Activated CD4-positive, alpha-beta T cell treated with anti-CD3 and anti-CD28 coated beads for 1 hour (primary cell): ENCODE measurements at places on chromosomes 7 and 10.

GRCh38 chr10:89481662-89482061 lies 53.7 kb downstream of the SLC16A12 start:
- DNase-seq = no peak

DNA sequence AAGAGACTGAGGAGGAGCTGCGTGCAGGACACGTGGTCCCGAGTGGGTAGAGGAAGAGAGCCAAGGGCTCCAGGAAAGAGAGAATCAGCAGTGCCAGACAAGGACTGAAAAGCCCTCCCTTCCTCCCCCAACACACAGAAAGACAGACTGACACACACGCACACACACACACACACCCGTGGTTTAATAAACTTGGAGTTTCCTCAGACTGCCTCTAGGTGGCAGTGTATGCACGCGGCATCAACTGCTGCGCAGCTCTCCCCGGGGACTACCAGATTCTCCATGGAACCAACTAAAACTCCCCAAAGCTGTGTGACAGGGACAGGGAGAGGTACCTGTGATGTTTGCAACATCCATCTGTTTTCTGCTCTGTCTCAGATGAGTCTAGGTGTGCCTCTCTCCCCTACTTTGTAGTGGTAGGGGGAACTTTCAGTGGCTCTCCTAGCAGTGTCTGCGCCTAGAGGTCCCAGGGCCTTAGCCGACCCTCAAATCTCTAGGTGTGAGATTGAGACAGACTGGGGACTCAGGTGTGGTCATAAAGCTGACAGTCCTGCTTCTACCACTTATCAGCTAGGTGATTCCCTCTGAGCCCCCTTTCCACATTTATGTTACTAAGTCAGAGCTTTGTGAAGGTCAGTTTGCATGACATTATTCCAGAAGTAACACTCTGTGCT lies 9.3 kb upstream of the TSPAN14 start:
- peak; percentile 70 for DNase-seq

- no peak for DNase-seq
Observed at GRCh38 chr7:155361346-155361680, 63.6 kb downstream of the INSIG1 start.

GRCh38 chr10:15166325-15166724 lies 2.2 kb downstream of the NMT2 start:
- DNase-seq = no peak

GRCh38 chr10:128540128-128540762 lies 414.0 kb upstream of the MKI67 start:
- no peak for DNase-seq

GRCh38 chr10:46077731-46078413 lies 31.8 kb upstream of the MSMB start:
- no peak for DNase-seq

DNA sequence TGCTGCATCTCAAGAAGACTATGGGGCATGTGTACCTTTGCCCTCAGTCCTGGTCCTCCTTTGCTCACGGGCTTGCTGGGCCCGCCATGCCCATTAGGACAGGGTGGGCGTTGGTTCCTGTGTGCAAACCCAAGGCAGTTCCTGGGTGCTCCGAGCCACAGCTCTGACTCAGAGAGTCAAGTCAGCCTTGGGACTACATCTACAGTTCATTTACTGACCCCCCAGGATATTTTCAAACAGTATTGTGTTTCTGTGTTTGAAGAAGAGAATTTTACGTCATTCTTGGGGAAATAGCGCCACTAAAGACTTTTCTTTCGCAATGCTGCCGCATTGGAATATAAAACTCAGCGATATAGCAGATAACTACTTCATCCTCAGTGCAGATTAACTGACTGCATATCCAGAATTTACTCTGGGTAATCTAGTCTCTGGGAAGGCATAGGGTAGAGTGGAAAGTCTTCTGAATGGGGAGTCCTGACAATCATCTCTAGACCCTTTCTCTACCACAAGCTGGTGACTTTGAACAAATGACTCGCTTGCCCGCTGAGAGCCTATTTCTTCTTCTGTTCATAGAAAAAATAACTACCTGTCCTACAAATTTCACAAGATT lies 638.9 kb upstream of the FZD8 start:
- no peak for DNase-seq

DNA sequence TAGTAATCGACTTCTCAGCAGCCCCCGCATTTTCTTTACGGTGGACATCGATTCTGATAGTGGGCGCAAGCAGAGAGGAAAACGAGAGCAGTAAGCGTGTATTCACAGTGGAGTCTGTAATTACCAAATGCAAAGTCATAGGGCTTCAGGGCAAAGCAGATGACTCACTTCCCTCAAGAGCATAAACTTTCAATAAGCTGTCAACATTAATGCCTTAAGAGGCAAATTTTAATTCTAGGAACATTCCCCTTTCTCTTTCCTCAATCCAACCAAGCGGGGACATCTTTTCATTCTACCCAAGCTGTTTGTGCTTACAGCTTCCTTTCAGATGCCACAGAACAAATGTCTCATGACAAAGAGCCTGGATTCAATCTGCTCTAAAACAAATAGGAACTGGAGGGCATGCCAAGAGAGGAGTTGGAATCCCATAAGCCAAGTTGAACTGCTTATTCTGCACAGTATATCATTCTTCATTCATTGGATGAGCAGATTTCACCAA lies 48.6 kb downstream of the MALSU1 start:
- DNase-seq = no peak

GRCh38 chr10:119306514-119306951 lies 99.2 kb downstream of the GRK5 start:
- DNase-seq = peak; percentile 62

- no peak for DNase-seq
Observed at GRCh38 chr7:44618753-44619152, 12.3 kb downstream of the OGDH start.

GRCh38 chr10:43202657-43203447 lies 64.0 kb downstream of the RASGEF1A start:
- no peak for DNase-seq

DNA sequence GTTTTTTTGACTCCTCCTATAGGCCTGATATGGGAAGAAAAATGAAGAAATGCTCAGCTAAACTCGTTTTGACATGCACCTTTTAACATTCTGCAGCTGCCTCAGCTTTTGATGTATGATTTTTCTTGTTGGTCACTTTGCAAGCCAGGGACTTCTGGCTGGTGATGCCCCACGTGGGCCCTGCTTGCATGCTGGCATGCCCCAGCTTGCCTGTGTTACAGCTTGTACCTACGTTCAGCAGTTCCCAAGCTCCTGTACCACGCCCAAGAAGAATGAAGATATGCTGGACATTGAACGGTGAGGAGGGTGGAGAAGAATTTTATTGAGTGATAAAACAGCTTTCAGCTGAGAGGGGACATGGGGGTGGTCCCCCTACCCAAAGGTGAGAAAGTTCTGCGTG lies 245.6 kb upstream of the FZD8 start:
- no peak for DNase-seq

DNA sequence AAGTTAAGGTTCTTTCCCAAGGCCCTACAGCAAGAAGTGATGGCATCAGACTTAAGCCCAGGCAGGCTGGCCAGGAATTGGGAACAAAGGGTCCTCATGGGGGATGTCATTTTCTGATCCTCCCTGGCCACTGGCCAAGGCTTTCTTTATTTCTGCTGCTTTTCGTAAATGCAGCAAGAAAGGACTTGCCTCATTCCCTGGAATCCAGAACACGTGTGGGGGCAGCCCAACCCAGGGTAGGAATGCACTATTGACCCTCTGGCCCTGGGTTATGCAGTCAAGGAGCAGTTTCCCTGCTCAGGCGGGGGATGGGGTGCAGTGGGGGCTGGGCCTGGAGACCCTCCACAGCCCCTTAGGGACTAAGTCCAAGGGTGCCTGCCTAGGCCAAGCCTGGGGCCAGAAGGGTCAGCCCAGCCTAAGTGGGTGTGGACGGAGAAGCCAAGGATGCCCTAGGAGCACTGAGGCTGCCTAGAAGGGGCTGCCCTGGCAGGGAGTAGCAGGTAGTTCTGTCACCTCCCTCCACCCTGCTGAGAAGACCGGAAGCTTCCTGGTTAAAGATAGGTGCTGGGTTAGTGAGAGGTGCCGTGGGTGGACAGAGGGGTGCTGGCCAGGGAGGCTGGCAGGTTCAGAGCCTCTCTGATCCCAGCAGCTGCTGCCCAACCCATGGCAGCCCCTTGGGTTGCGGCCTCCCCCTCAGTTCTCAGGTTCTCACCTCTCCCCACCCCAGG lies 179.2 kb downstream of the SH3PXD2A start:
- no peak for DNase-seq

GRCh38 chr7:8638076-8638475 lies 204.7 kb downstream of the NXPH1 start:
- no peak for DNase-seq

- no peak for DNase-seq
Observed at GRCh38 chr7:83119494-83119893, 43.2 kb downstream of the PCLO start.

DNA sequence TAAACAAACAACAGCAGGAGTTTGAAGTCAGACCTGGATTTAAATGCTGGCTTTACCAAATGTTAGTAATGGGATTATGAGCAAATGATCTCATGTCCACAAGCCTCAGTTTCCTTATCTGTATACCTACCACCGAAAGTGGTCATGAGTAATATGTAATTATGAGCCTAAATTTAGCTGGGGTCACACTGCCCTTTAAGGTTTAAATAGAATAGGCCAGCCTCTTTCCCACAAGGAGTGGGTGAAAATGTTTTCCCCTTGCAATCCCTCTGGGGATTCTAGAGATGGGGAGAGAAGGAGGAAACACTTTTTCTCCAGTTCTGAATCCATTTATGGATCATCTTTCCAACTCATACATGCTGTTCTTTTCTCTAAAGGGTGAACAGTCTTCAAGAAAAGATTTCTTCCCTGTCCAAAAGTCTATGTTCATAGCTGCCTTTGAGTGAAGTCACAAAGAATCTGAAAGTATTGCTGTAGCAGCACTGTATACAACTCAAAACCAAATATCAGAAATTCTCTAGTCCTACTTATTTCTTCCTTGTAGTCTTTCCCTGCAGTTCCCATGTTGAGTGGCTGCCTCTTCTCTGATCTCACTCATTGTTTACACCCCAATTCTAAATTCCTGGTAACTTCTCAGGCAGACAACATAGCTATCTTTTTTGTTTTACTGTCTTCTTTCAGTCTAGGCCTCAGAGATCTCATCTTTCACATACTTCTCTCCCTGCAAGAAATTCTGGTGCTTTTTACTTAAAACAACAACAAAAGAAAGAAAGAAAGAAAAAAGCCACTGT lies 7.4 kb upstream of the TSPAN12 start:
- DNase-seq = no peak

DNA sequence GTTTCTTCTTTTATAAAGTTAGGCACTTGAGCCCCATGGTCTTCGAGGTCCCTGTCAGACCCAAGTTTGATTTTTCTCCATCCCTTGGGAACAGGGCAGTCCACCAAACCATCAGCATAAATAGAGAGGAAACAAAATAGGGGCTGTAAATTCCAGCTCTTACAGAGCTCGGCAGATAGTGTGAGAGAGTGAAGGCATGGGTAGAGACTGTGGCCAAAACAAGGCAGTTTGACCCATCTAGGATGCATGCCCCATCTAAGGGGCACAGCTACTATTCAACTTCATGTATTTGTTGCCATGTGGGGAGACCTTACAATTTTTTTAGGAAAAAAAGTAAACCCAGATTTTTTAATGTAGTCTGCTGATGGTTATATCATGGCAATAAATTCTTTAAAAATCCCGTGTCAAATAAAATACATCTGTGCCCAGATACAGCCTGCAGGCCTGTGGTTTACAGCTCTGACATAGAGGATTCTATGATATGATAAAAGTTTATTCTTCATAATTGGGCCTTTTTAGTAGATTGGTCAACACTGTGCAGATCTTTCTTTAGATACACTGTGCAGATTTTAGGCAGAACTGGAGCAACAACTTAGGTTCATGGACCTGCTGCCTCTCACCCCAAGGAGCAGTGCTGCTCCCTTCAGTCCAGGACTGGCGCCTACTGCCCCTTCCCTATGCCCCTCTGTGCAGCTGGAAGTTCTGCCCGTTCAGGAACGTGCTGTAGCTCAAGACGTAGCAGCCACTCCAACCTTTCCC lies 5.3 kb downstream of the PPP1R3C start:
- DNase-seq = no peak

- no peak for DNase-seq
Observed at GRCh38 chr7:87105401-87105800, 45.9 kb upstream of the ELAPOR2 start.

DNA sequence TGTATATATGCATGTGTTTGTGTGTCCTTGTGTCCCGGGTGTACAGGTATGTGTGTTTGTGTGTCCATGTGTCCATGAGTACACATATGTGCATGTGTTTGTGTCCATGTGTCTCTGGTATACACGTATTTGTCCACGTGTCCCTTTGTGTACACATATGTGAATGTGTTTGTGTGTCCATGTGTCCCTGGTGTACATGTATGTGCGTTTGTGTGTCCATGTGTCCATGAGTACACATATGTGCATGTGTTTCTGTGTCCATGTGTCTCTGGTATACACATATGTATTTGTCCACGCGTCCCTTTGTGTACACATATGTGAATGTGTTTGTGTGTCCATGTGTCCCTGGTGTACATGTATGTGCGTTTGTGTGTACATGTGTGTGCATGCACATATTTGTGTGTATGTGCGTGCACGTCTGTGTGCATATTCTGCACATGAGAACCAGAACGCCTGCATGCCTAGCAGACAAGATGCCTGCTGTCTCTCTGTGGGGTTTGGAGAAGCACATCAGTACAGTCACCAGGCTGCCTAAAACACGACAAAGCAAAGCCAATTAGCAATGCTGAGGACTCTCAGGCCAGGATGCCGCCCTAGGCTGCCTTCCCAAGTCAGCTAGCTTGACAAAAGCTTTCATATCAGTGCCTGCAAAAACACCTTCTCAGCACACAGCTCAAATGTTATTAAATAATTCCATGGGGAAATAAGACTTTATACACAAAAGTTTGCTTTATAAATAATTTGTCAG lies 327.8 kb downstream of the PTPRN2 start:
- DNase-seq = no peak

GRCh38 chr7:87225696-87226095 lies 6.2 kb upstream of the TMEM243 start:
- no peak for DNase-seq

DNA sequence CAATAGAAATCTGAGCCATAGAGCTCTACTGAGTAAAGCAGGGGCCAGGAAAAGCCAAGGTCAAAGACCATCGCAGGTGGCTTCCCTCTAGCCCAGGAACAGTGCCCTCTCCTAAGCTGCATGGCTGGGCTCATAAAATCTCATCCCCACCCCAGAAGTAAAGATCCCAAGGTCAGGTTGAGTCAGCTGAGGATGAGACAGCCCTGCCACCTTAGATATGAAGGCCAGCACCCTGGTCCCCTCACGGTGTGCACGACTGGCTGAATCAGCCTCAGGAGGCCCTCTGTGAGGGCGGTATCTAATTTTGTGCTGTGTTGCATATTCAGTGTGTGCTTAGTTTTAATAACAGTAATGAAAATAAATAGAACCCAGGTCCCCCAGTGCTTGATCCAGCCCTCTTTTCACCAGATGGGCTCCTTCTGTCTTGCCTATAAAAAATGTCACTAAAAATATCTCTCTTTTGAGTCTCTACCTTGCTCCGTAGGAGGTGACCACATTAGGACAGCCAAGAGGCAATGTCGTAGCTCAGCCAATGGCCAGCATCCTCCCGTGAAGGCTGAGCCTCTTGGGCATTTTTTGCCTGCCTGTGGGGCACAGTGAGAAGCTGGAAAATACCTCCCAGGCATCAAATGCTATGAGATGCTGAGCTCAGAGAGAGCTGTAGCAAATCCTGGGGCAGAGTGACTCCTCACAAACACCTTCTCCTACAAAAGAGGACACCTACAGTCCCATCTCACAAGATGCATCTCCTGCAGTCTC lies 424.0 kb downstream of the PLXNA4 start:
- no peak for DNase-seq
